Lung (tissue), 17 donors: ENCODE measurements at places on chromosomes 3 and 15. TPM values are rescaled to one million over a fixed set of nuclear protein-coding genes. Genes with fewer than 3 reads are reported as not detected.

The CHRFAM7A gene
- 4.1 TPM for total RNA-seq

- no peaks in the 10 kb centered on the region for H3K4me1 ChIP-seq
- no peak overlapping the region for H3K27ac ChIP-seq
Measured at GRCh38 chr3:193124861-193125260, 116.2 kb upstream of the PLAAT1 start.

The CCDC12 gene
- 34.2 TPM for total RNA-seq

The GOLGA6B gene
- not detected for total RNA-seq

DNA sequence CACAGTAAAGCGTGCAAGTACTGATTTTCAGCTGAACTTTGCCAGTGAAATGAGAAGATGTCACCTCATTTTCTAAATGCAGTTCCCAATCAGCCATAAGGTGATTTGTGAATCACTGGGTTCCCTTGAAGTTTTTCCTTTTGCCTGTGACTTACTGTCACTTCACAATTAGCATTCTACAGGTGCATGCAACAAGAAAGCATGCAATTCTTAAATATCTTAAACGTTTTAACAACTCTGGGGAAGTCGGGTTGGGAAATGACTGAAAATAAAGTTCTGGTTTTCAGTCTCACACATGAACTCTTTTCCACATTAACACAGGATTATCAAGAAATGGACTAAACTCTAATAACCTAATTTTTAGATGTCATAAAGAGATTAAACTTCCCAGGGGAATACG is 5.2 kb downstream of the GSK3B start:
- H3K4me3 ChIP-seq, result no peak overlapping the region
- H3K27ac ChIP-seq, result no peak overlapping the region
- H3K36me3 ChIP-seq, result no peaks in the 10 kb centered on the region
- H3K27me3 ChIP-seq, result no peaks in the 10 kb centered on the region
- DNase-seq, result no peak

GRCh38 chr15:83422081-83422480 is 25.1 kb upstream of the SH3GL3 start:
- H3K4me3 ChIP-seq, result no peak overlapping the region
- H3K4me1 ChIP-seq, result no peaks in the 10 kb centered on the region
- H3K27me3 ChIP-seq, result no peaks in the 10 kb centered on the region
- no peaks in the 10 kb centered on the region for H3K36me3 ChIP-seq
- H3K27ac ChIP-seq, result no peak overlapping the region

GRCh38 chr3:122513386-122514122 is 1.2 kb downstream of the KPNA1 start:
- H3K27me3 ChIP-seq, result no peaks in the 10 kb centered on the region
- peaks cover 3% of the 10 kb centered on the region for H3K4me1 ChIP-seq
- no peak for DNase-seq
- H3K36me3 ChIP-seq, result no peaks in the 10 kb centered on the region
- peak overlapping the region; percentile 98 for H3K27ac ChIP-seq

The SERPINI2 gene
- 4.9 TPM for total RNA-seq

- H3K36me3 ChIP-seq, result no peaks in the 10 kb centered on the region
- no peak overlapping the region for H3K4me3 ChIP-seq
- H3K4me1 ChIP-seq, result peaks cover 2% of the 10 kb centered on the region
Measured at GRCh38 chr3:7309641-7310102, 448.8 kb downstream of the GRM7 start.

DNA sequence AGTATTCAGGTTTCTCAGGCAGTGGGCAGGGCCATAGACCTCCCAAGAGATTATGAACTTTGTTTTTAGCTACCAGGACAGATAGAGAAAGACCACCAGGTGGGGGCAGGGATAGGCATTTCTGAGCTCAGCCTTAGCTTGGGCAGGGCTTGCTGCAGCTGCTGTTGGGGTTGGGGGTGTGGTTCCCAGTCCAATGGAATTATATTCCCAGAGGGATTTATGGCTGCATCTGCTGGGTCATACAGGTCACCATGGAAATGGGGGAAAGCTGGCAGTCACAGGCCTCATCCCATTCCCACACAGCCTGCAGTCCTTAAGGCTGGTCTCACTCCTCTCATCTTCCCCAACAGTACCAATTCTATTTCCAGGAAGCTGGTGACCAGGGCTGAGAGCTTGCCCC is 144.6 kb upstream of the ZPLD1 start:
- no peaks in the 10 kb centered on the region for H3K4me1 ChIP-seq
- no peaks in the 10 kb centered on the region for H3K27me3 ChIP-seq
- DNase-seq, result no peak

- peak; percentile 77 for DNase-seq
- H3K27me3 ChIP-seq, result no peaks in the 10 kb centered on the region
- peaks cover 3% of the 10 kb centered on the region for H3K4me1 ChIP-seq
Measured at GRCh38 chr3:161104561-161105551, at the start of gene B3GALNT1. Gene B3GALNT1 (minus strand): TSS chr3:161105349. CDS start chr3:161086754, 18,595 bp downstream.

The KLHL6 gene
- total RNA-seq, result 18.0 TPM

The PDE12 gene
- total RNA-seq, result 10.5 TPM

- H3K4me3 ChIP-seq, result no peak overlapping the region
- no peak overlapping the region for H3K27ac ChIP-seq
- H3K27me3 ChIP-seq, result no peaks in the 10 kb centered on the region
- no peaks in the 10 kb centered on the region for H3K36me3 ChIP-seq
- DNase-seq, result no peak
Measured at GRCh38 chr3:67076607-67077006, 78.5 kb downstream of the KBTBD8 start.

DNA sequence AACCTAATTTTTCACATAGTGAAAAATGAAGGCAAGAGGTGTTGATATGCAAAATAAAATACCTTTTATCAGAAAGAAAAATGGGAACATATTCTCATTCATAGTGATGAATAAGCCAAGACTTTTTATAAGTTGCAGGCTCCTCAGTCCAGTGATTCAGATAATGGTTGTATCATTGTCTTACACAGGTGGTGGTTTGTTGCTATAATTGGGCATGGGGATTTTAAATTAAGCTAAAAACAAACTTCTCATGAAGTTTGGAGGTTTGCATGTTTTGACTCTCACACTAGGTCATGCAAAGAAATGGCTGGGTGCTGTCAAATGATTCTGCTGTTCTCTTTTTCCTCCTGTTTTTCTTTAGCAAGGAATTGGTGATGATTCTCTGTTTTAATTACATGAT is 60.8 kb upstream of the SKIL start:
- no peaks in the 10 kb centered on the region for H3K4me1 ChIP-seq
- H3K27me3 ChIP-seq, result no peaks in the 10 kb centered on the region
- H3K4me3 ChIP-seq, result no peak overlapping the region
- H3K36me3 ChIP-seq, result peaks cover 16% of the 10 kb centered on the region
- no peak for DNase-seq

The SEC22C gene
- total RNA-seq, result 61.4 TPM

- H3K36me3 ChIP-seq, result no peaks in the 10 kb centered on the region
- peaks cover 4% of the 10 kb centered on the region for H3K4me1 ChIP-seq
Measured at GRCh38 chr3:77407441-77407840, 367.5 kb downstream of the ROBO2 start.

DNA sequence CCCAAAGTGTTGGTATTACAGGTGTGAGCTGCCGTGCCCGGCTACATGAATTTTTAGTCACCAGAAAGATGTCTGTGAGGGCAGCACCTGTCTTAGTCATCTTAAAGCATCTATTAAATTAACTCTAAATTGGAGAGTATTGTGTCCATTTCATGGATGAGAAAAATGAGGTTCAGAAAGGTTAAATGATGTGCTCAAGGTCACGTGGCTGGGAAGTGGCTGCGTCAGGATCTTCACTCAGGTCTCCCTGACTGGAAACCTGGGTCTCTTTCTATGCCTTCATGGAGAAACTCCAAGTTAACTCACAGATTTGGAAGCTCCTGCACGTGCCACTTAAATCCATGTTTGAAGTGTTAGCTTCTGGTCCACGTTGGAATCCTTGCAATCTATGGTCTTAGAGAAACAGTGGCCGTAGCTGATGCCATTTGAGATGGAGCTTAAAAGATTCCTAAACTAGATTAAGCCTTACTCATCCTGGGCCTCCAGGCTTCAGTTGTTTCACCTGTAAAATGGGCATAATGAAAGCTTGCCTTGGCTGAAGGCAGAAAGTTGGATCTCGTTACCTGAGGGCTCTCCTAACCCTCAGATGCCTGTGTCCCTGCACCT is 5.2 kb upstream of the TMEM40 start:
- no peaks in the 10 kb centered on the region for H3K4me1 ChIP-seq
- H3K27ac ChIP-seq, result no peak overlapping the region
- no peak for DNase-seq
- H3K36me3 ChIP-seq, result no peaks in the 10 kb centered on the region

GRCh38 chr3:194267744-194268653 is 83.1 kb downstream of the CPN2 start:
- no peak overlapping the region for H3K4me3 ChIP-seq
- H3K27ac ChIP-seq, result no peak overlapping the region
- H3K36me3 ChIP-seq, result no peaks in the 10 kb centered on the region
- no peak for DNase-seq
- H3K4me1 ChIP-seq, result no peaks in the 10 kb centered on the region
- no peaks in the 10 kb centered on the region for H3K27me3 ChIP-seq

- H3K27ac ChIP-seq, result no peak overlapping the region
- no peaks in the 10 kb centered on the region for H3K36me3 ChIP-seq
- no peaks in the 10 kb centered on the region for H3K4me1 ChIP-seq
- no peak overlapping the region for H3K4me3 ChIP-seq
- no peak for DNase-seq
- H3K27me3 ChIP-seq, result no peaks in the 10 kb centered on the region
Measured at GRCh38 chr3:13452490-13453335, 27.4 kb upstream of the HDAC11 start.

- peaks cover 4% of the 10 kb centered on the region for H3K4me1 ChIP-seq
- H3K4me3 ChIP-seq, result no peak overlapping the region
- no peak overlapping the region for H3K27ac ChIP-seq
- no peak for DNase-seq
- no peaks in the 10 kb centered on the region for H3K27me3 ChIP-seq
Measured at GRCh38 chr3:51673181-51673801, 2.2 kb downstream of the TEX264 start.

DNA sequence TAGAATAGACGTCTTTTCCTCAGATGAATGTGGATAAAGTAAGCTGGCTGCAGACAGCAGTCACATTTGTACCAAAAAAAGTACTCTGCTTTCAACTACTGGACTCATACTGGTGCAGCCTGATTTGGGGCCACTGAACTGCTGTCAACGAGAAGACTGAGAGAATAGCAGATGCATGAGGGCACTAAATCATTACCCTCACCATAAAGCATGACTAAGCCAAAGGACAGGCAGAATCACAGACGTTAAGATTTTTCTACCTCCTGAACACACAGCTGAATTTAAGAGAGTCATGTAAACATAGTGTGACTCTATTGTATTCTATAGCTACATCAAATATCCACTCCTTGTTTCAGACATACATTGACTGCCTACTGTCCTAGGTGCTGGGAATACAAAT is 67.8 kb upstream of the CDAN1 start:
- no peaks in the 10 kb centered on the region for H3K4me1 ChIP-seq
- no peak overlapping the region for H3K4me3 ChIP-seq
- DNase-seq, result no peak

The RTP1 gene
- not detected for total RNA-seq

GRCh38 chr3:64739971-64740631 is 52.3 kb upstream of the ADAMTS9 start:
- H3K36me3 ChIP-seq, result no peaks in the 10 kb centered on the region
- no peak overlapping the region for H3K27ac ChIP-seq
- no peaks in the 10 kb centered on the region for H3K4me1 ChIP-seq
- no peaks in the 10 kb centered on the region for H3K27me3 ChIP-seq
- no peak overlapping the region for H3K4me3 ChIP-seq

DNA sequence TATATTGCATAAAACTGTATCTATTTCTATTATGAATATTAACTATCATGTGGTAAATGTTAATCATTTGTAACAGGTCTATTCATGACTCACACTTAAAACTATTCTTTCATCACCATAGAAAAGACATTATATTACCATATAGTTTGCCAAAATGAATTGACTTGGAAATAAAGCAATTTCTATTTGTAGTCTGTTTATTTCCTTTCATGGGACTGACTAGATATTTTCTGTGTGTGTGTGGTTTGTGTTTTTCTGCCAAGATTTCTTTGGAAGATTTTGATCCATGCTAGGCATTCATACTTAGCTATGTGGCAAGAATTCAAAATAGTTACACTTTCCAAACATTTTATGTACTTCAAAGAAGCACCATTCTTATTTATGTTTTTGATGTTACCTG is 522.5 kb upstream of the AGTR1 start:
- H3K27me3 ChIP-seq, result no peaks in the 10 kb centered on the region
- H3K27ac ChIP-seq, result no peak overlapping the region
- H3K4me1 ChIP-seq, result no peaks in the 10 kb centered on the region
- DNase-seq, result peak; percentile 81

DNA sequence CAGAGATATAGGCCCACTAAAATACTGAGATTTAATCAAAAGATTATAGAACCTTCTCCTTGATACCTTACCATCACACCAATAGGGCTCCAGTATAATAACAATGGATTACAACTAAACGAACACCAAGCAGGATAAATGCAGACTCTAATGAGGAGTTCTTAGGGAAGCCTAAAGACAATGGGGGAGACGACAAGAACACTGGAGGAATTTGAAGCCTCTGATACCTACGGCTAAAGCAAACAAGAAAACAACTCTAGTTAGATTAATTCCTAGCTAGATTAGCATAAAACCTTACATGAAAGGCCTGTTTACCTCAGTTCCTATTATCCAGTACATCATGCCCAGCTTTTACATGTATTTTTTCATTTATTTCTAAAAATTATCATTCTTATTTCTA is 35.1 kb downstream of the NGLY1 start:
- H3K36me3 ChIP-seq, result peaks cover 11% of the 10 kb centered on the region
- H3K4me3 ChIP-seq, result no peak overlapping the region
- H3K27ac ChIP-seq, result no peak overlapping the region
- H3K27me3 ChIP-seq, result no peaks in the 10 kb centered on the region

DNA sequence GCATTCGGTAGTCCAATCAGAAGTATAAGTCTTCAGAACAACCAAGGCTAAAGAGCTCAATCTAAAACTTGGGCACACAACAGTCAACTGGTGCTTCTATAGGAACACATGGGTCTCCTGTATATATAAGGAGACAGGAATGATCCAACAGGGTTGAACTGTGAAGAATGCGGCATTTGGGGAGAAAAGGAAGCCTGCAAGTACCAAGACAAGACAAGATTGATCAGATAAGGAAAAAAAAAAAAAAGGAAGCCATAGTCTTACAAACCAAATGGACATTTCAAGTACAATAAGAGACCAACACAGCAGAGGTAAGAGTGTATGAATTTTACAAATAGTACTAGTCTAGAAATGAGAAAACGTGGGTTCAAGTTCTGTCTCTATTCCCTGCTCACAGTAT is 6.5 kb downstream of the CPEB1 start:
- H3K36me3 ChIP-seq, result no peaks in the 10 kb centered on the region
- no peak overlapping the region for H3K4me3 ChIP-seq
- no peaks in the 10 kb centered on the region for H3K4me1 ChIP-seq
- DNase-seq, result no peak

DNA sequence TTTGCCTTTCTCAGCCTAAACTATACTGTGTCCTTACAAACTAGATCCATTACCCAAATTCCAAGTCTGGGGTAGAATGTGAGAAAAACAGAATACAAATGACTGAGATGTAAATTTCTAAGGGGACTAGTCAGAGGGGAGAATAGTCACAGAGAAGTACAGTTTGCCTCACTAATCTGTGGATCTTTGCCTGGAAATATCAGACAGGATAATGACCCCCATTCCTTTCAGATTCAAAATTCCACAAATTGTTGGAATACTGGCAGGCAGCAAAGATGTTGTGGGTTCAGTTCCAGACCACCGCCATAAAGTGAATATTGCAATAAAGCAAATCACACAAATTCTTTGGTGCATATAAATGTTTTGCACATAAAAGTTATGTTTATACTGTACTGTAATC is 762.8 kb upstream of the NR2F2 start:
- no peaks in the 10 kb centered on the region for H3K27me3 ChIP-seq
- no peak overlapping the region for H3K4me3 ChIP-seq
- no peaks in the 10 kb centered on the region for H3K4me1 ChIP-seq
- H3K36me3 ChIP-seq, result no peaks in the 10 kb centered on the region

The ITIH1 gene
- total RNA-seq, result 0.11 TPM

The CHCHD4 gene
- 8.8 TPM for total RNA-seq
